NCI-H1092 (cell line): ENCODE measurements at places on chromosomes 6 and 20.

DNA sequence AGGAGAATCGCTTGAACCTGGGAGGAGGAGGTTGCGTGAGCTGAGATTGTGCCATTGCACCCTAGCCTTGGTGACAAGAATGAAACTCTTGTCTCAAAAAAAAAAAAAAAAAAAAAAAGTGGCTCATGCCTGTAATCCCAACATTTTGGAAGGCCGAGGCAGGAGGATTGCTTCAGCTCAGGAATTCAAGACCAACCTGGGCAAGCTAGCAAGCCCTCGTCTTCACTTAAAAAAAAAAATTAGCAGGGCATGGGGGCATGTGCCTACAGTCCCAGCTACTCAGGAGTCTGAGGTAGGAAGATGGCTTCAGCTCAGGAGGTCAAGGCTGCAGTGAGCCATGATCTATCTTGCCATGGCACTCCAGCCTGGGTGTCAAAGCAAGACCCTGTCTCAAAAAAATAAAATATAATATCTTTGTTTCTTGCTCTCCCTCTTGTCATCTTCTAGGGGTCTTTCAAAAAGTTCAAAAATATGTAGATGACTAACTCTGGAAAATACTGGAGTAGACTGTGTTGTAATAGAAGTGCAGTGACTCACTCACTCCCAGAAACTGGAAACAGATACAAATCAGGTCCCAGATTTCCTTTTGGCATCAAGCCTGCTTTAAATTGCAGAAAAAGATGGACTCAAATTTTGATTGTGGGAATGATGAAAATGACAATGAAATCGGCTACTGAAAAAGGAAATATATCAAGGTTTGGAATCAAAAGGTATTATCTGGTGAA is 2.8 kb upstream of the GINM1 start:
- DNase-seq, result no peak

DNA sequence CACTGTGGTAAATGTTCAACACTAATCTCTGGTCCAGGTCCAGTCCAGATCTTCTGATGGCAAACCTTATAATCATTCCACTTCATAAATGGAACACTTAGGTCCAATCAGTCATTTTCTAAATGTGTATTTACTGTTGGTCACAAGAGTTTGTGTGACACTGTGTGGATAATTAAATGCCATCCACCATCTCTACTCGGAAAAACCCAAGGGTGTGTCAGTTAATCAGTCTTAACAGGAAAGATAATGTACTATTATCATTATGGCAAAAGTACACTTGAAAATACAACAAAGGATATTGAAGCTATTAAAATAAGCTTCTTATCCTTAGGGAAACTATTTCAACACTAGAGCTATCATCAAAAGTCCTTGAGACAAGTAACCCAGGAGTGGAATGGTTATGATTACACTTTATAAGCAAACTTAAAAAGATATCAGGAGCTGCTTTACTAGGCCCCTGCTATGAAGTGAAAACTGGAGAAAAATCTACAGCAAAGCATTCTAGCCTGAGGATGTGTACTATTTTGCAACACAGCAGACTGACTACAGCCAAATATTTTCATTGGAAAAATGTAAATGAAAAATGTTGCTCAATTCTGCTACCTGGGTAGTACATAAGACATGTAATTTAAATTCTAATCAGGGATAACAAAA is 227.9 kb downstream of the LAMA2 start:
- no peak for DNase-seq

GRCh38 chr6:128112494-128112893 is 211.6 kb upstream of the THEMIS start:
- no peak for DNase-seq

- no peak for DNase-seq
Observed at GRCh38 chr6:129353067-129353466, 356.9 kb downstream of the ARHGAP18 start.

DNA sequence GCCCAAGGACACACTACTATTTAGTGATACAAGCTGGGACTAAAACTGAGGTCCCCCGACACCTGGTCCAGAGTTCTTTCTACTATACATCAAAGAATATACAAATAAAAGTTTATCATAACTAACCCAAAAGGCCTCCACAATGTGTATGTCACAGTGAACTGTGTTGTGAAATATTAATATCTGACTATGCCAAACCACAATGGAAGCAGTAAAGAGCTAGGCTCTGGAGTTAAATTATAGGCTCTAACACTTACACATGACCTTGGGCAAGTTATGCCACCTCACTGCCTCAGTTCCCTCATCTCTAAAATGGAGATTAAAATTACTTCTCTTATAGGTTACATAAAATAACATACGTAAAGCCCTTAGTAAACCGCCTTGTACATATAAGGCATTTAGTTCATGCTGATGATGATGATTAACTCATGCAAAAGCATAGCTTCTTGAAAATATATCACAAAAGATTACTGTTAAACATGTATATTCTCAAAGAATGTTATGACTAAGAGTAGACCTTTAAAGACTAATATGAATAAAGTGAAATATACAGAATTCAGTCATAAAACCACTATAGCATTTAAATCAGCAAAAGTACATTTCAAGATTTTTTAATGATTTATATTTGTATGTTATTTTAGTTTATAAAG is 5.7 kb downstream of the SUPT3H start:
- DNase-seq, result no peak

DNA sequence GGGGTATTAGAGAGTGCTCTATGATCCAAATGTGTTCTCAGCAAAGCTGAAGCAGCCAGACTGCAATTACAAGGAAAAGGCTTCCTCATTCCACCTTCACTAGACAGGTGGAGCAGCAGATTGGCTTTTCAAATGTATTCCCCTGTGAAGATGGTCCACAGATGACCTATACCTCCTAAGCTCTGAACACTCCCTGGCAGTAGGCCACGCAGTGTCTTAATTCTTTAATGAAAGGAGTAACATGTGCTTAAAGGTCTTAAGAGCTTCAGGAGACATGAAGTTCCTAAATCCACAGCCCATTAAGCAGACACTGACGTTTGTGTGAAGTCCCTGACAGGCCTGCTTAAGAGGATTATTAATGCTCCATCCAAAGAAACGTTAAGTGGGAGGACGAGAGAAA is 138.9 kb upstream of the NUP153 start:
- DNase-seq, result no peak

DNA sequence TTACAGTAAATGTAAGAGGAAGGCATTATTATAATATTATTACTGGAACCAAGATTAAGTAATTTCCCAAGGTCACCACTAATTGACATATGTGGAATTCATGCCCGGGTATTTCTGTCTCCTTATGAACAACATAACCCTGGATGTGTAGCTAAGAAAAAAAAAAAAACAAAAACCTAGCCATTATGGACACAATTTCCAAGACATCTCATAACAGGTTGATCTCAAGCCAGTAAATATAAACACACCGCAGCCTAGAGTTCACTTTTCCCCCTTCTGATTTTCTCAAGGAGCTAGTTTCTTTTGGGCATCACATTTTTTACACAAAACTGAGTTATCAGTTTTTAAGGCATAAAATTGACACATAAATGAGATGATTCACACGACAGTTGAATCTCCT is 306.5 kb upstream of the RSPO3 start:
- no peak for DNase-seq

DNA sequence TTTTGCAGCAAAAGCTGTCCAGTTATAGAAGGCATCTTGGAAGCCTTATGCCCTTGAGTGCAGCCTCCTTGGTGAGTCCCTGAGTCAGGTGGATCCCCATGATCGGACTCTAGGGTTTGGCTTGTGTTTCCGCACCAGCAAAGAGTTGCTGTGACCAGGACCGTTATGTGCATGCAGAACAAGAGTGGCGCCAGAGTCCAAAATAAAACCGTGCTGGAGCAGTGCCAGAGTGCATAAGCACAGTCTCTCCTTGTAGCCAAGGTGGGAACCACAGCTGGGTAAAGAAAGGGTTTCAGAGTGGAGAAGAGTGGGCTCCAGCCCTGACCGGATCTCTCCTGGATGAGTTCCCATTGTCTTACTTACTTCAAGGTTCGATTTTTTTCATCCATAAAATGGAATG is 58.6 kb downstream of the FOXA2 start:
- DNase-seq, result no peak

DNA sequence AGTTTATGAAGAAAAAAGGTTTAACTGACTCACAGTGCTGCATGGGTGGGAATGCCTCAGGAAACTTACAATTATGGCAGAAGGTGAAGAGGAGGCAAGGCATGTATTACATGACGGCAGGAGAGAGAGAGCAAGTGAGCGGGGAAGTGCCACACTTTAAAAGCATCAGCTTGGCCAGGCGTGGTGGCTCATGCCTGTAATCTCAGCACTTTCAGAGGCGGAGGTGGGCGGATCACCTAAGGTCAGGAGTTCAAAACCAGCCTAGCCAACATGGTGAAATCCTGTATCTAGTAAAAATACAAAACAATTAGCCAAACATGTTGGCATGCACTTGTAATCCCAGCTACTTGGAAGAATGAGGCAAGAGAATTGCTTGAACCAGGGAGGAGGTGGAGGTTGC is 213.3 kb upstream of the THEMIS start:
- no peak for DNase-seq
